Activated naive CD8-positive, alpha-beta T cell treated with anti-CD3 and anti-CD28 coated beads, Interleukin-2, amount 10 ng/mL, durations not matched to agents 7 days and 5 days (primary cell): ENCODE measurements at places on chromosomes 3 and 15.

DNA sequence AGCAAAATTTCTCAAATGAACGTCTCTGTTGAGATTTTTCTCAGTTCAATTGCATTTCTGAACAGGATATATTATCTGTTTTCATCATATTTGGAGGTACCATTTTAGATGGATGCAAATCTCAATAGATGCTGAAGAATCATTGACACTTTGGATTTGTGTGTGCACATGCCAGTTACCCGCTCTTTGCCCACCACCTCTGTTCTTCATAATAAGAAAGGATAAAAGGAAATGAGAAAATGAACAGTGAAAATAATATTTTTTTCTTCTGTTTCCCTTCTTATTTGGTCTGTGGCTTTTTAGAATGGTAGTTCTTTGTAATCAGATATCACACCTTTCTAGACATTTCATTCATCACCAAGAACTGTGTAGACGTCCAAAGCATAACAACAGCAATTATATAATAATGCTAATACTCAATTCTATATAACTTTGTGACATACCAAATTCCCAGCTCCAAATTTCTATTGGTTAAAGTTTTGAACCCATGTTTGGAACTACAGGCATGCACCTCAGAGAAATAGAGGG lies 256.7 kb upstream of the SATB1 start:
- DNase-seq: no peak

- DNase-seq: no peak
These were observed 512.7 kb upstream of the CDIN1 start for GRCh38 chr15:36066757-36067156.

- DNase-seq: no peak
These were observed 10.0 kb upstream of the SRP14 start for GRCh38 chr15:40048926-40049475.

- no peak for DNase-seq
These were observed 22.2 kb upstream of the CLDN18 start for GRCh38 chr3:137987723-137988122.

DNA sequence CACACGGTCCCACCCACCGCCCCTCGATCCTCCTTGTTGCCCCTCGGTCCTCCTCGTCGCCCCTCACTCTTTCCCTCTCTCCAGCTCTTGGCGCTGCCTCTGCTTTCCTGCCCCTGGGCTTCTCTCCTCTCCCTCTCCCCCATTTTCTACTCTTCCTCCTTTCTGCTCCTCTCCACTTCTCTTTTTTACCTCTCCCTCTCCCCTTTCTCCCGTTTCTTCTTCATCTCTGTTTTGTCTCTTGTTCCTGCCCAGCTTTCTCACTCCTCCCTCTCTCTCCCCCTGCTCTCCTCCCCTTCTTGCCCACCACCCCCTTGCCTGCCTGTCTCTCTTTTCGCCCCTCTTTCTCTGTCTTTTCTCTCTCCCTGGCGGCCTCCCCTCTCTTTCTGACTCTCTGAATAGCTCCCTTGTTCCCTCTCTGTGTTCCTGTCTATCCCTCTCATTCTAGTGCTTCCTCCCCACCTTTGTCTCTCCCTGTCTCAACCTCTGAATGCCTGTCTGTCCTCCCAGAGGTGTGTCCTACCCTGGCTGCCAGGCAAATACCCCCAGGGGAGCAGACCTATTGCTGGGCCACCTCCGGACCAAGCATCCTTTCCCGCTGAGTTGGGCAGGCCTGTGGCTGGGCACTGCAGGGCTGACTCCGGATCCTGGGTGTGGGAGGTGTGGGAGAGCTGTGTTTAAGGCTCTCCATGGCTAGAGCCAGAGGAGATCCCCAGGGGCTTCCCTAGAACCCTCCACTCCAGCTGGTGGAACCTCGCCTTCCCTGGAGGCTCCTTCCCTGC lies 41.0 kb downstream of the EPHB3 start:
- DNase-seq: no peak

GRCh38 chr3:149701977-149702350 lies 44.1 kb upstream of the WWTR1 start:
- no peak for DNase-seq

GRCh38 chr3:180828001-180828720 lies 84.3 kb upstream of the FXR1 start:
- no peak for DNase-seq

DNA sequence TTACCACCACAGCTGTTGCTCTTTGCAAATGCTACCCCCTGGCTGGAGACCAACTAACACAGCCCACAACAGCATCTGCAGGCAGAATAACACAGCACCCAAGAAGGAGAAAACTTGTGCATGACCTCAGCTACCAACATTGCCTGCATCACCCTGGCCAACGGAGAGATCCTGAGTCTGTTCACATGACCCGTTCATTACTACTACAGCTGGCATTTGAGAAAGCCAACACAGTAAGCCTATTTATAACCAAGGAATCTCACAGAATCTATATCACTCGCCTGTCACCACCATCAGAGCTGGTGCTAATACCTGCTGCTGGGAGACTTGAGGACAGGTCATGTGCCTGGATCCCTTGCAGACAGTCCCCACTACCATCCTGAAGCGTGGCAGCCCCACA lies 215.2 kb downstream of the POLQ start:
- no peak for DNase-seq

- no peak for DNase-seq
These were observed 43.0 kb downstream of the BOC start for GRCh38 chr3:113254171-113254947.

DNA sequence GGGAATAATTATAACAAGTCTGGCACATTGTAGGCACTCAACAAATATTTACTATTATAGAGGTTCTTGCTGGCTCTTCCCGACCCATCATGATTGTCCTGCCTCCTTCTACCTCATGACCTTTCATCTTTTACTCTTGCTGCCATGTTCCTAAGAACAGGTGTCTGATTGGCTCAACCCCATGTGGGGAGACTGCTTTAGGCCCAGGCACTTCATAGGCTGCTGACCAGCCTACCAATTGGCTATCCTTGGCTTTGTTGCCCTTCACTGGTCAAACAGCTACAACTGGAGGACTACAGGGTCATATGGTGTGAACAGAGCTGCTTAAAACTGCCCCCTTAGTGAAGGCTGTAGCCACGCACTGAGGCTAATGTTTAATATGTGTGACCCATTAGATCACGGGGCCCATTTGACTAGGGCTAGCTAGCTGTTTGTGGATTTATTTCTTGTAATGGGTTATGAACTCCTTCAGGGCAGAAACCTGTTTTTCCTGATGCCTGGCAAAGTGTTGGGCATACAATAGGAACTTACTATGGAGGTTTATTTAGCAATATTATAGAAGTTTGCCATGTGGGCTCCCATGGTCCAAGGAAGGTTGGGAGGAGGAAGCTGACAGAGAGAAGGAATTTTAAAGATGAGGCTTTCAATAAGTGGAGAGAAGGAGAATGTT lies 239.9 kb upstream of the TBC1D5 start:
- DNase-seq: no peak

- DNase-seq: no peak
These were observed 19.7 kb downstream of the CFAP100 start for GRCh38 chr3:126414406-126414805.

DNA sequence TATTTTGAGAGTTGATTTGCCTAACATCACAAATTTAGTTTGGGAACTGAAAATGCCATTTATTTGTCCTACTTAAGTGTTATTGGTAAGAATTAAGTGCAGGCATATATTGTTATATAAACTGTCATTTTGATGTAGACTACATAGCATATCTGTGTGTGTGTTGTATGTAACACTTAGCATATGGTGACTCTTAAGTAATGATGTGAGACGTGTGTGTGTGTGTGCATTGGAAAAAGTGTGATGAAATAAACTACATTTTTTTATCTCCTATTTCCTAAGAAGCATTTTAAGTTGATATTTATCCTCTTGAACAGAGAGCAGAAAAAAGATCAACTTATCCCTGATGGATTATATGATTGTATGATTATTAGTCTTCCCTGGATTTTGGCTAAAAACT lies 588.2 kb upstream of the SUCLG2 start:
- no peak for DNase-seq

GRCh38 chr3:196207833-196208607 lies 3.2 kb downstream of the ZDHHC19 start:
- DNase-seq: peak; percentile 60

GRCh38 chr15:94576889-94577533 lies 345.6 kb downstream of the MCTP2 start:
- no peak for DNase-seq

DNA sequence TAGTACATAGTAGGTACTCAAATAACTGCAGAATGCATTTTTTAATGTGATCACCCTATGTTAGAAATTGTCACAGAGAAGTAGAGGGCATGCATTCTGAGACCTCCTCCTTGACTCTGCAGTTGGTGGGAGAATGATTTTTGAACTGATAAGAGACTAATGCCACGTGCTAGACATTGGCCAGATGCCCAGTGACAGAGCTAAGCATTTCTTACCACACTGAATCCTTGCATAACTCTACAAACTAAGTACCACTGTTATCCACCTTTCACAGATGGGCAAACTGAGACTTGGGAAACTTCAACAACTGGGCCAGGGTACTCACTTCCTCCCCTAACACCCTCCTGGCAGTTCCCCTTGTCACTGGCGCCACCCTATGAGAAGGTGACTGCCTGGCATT lies 33.5 kb upstream of the SPATA12 start:
- DNase-seq: no peak

DNA sequence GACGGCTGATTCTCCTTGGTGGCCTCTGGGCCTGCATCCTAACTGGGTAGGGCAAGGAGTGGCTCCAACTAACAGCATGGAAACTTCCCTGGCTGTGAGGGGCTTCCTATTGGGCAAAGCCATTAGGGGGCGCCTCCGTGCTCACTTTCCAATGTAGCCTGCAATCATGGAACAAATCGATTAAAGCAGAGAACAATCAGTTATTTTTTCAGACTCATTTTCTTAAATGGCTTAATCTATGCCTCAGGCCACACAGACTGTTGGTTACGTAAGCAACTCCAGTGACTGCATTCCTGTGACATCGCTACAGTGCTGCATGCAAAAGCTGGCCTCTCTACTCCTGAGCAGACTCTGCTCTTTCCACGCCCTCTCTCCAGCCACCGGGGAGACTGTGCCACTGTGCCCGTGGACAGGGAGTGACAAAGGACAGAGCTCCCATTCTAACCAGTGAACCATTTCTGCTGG lies 278.9 kb downstream of the KLF13 start:
- no peak for DNase-seq

DNA sequence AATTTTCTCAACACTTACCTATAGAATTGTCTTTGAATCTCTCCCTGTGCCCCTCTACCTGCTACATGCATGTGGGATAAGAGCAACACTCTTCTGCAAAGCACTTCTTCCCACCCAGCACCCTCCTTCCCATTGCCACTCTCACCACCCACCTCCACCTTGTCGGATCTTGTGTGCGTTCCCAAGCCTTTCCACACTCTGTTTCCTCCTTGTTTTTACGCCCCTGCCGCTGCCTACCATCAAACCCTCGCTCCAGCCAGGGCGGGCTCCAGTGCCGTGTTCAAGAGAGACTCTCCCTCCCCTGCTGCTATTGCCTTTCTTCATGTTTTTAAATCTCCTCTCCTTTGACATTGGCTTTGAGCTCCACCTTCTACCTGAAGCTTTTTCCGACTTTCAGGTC lies 40.2 kb downstream of the ABHD17C start:
- no peak for DNase-seq

GRCh38 chr15:29873947-29874411 lies 51.7 kb upstream of the TJP1 start:
- DNase-seq: no peak

GRCh38 chr3:191139736-191140135 lies 59.3 kb upstream of the OSTN start:
- no peak for DNase-seq

GRCh38 chr15:62449638-62450037 lies 284.6 kb upstream of the C2CD4B start:
- DNase-seq: no peak

GRCh38 chr3:186788482-186789370 lies 5.3 kb downstream of the EIF4A2 start:
- DNase-seq: no peak

GRCh38 chr3:2765002-2765579 lies 345.1 kb downstream of the IL5RA start:
- DNase-seq: no peak

- DNase-seq: no peak
These were observed 78.3 kb downstream of the RSL24D1 start for GRCh38 chr15:55118344-55118870.

- DNase-seq: no peak
These were observed 461 bp downstream of the COPB2 start for GRCh38 chr3:139388821-139389551.

- DNase-seq: no peak
These were observed 78.6 kb downstream of the RNF13 start for GRCh38 chr3:149891621-149892020.

DNA sequence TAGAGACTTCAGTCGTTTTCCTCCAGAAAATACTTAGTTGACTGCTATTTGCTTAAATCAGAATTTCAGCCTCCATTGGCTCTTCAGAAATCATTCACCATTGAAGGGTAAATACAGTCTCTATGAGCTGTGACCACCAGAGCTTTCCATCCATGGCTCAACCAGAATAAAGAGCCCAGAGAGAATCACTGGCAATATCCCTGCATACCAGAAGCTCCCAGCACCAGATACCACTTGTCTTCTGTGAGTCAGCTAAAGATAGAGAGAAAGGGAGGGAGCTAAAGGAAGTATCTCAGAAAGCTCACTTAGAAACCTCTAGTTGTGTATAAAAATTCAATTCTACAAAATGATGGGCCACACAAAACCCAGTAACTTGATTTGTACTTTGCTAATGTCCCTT lies 115.2 kb upstream of the TMCO5A start:
- no peak for DNase-seq

DNA sequence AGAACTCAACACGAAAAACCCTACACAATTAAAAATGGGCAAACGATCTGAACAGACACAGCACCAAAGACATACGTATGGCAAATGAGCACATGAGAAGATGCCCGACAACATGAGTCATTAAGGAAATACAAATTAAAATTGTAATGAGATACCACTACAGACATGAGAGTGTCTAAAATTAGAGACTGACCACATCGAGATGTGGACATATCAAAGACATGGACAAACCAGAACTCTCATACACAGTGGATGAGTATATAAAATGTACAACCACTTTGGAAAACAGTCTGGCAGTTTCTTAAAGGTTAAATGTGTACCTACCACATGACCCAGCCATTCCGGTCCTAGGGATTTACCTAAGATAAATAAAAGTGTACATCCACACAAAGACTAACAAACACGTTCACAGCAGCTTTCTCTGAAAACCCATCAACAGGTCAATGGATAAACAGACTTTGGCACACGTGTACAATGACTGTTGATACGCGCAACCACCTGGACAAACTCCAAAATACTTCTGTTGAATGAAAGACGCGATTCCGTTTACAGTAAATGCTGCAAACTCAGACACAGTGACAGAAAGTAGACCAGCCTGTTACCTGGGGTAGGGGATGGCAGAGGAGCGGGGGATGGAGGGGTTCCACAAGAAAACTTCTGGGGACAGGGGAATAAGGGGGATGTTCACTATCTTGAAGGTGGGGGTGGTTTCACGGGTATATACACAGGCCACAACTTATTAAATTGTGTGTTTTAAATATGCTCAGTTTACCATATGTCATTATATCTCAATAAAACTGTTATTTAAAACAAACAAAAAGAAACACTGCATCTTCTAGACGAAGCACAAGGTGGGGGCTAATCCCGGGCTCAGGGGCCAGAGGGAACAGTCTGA lies 2.1 kb downstream of the TNK2 start:
- DNase-seq: no peak
